Activated naive CD8-positive, alpha-beta T cell treated with anti-CD3 and anti-CD28 coated beads for 36 hours (primary cell): ENCODE measurements at places on chromosomes 16 and 17. TPM values are rescaled to one million over a fixed set of nuclear protein-coding genes. Genes with fewer than 3 reads are reported as not detected.

ANKFN1 gene
- total RNA-seq: not detected

GRCh38 chr16:46693598-46693997, 4.1 kb downstream of the ORC6 start:
- H3K4me3 ChIP-seq: no peak overlapping the region
- H3K36me3 ChIP-seq: peaks cover 41% of the 10 kb centered on the region

GPR139 gene
- total RNA-seq: not detected

DNA sequence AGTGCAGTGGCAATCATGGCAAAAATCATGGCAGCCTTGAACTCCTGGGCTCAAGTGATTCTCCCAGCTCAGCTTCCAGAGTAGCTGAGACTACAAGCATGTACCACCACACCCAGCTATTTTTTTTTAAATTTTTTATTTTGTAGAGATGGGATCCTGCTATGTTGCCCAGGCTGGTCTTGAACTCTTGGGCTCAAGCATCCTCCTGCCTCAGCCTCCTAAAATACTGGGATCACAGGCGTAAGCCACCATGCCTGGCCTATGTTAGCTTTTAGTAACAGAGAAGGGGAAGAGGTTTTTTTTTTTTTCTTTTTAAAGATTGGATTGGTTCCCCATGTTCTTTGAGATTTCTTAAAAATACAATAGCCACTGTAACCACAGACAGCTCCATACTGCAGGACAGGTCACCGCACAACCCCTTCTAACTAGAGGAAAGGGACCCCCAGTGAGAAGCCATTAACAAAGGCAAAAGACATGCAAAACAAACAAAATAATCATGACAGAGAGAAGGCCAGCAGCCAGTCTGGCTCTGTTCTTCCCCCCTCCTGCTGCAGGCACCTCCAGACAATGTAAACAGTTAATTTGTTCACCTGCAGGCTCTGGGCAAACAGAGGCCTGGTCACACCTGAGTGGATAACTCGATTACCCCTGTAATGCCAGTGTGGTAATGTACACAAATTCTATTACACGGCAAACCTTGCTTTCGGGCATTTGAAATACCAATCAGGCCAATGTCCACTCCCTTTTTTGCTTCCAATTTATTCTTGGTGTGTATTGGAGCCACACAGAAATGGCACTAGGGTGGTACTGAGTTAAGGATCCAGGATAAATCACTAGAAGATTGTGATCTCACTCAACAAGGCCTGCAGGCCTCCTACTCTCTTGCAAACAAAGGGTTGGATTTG, 52.9 kb downstream of the SNX11 start:
- peaks cover 7% of the 10 kb centered on the region for H3K4me1 ChIP-seq
- peaks cover 2% of the 10 kb centered on the region for H3K36me3 ChIP-seq
- H3K27me3 ChIP-seq: no peaks in the 10 kb centered on the region
- no peak for DNase-seq
- no peak overlapping the region for H3K4me3 ChIP-seq

GRCh38 chr17:39139161-39139511, 12.3 kb downstream of the PLXDC1 start:
- no peak overlapping the region for H3K27ac ChIP-seq
- H3K27me3 ChIP-seq: no peaks in the 10 kb centered on the region
- H3K36me3 ChIP-seq: peaks cover 2% of the 10 kb centered on the region
- no peak for DNase-seq

SDK2 gene
- 1.6 TPM for total RNA-seq

KREMEN2 gene
- not detected for total RNA-seq

GRCh38 chr16:46650254-46650623, 29.1 kb upstream of the SHCBP1 start:
- no peaks in the 10 kb centered on the region for H3K4me1 ChIP-seq
- H3K36me3 ChIP-seq: peaks cover 10% of the 10 kb centered on the region
- no peak overlapping the region for H3K27ac ChIP-seq
- H3K27me3 ChIP-seq: no peaks in the 10 kb centered on the region

DNA sequence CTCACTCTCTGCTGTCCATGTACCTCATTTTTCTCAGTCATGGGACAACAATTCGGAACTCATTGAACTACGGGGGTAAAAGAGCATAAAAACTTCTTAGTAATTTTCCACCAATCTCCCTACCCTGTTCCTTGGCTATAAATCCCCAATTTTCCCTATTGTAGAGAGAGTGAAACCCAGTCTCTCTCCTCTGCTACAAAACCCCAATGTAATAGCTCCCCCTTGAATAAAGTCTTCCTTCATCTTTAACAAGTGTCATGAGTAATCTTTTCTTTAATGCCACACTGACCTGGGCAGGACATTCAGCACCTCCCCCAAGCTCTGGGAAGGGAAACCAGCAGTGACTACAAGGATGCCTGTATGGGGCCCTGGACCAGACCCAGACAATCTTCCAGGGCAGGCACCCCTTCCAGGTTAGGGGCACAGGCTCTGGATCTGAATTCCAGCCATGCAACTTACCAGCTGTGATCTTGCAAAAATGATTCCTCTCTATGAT, 10.2 kb upstream of the EIF1 start:
- no peaks in the 10 kb centered on the region for H3K27me3 ChIP-seq
- DNase-seq: peak; percentile 30
- peak overlapping the region; percentile 83 for H3K4me3 ChIP-seq
- peaks cover 32% of the 10 kb centered on the region for H3K4me1 ChIP-seq
- H3K36me3 ChIP-seq: peaks cover 10% of the 10 kb centered on the region

- H3K27me3 ChIP-seq: no peaks in the 10 kb centered on the region
- peak overlapping the region; percentile 75 for H3K4me3 ChIP-seq
- peaks cover 24% of the 10 kb centered on the region for H3K36me3 ChIP-seq
- peak overlapping the region; percentile 99 for H3K27ac ChIP-seq
- DNase-seq: peak; percentile 81
- peaks cover 66% of the 10 kb centered on the region for H3K4me1 ChIP-seq
Observed at GRCh38 chr16:3074860-3075522, 9.6 kb downstream of the IL32 start.

DNA sequence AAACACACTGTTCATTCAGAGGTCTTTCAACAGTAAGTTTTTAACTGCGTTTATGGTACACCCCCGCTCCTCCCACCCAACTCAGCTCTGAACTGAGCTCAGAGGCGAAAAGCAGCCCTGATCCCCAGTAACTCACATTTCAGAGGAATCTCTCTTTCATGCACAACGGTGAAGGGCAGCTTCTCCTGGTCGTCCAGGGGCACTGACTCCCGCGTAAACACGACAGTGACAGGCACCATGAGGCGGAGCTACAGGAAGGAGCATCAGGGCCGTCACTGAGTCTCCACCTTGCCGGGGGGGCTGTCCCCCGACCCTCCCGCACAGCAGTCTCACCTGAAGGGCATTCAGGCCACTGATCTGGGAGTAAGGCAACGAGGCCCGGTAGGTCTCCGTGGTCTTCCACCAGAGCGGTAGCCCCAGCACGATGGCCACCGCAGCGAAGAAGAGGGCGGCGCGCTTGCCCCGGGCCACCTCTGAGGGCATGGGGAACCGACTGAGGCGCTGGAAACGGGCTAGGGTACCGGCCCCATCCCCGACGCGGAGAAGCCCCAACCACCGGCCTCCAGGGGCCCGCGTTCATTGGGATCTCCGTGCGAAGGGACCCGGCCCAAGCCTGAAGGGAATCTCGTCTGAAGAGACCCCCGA, 486 bp downstream of the PIGS start:
- peaks cover 20% of the 10 kb centered on the region for H3K36me3 ChIP-seq
- H3K27me3 ChIP-seq: no peaks in the 10 kb centered on the region
- peaks cover 37% of the 10 kb centered on the region for H3K4me1 ChIP-seq
- H3K27ac ChIP-seq: peak overlapping the region; percentile 94

- H3K4me1 ChIP-seq: peaks cover 2% of the 10 kb centered on the region
- DNase-seq: no peak
- H3K27me3 ChIP-seq: no peaks in the 10 kb centered on the region
- no peak overlapping the region for H3K4me3 ChIP-seq
- peaks cover 14% of the 10 kb centered on the region for H3K36me3 ChIP-seq
Observed at GRCh38 chr16:89135971-89136765, 35.4 kb upstream of the CDH15 start.

DNA sequence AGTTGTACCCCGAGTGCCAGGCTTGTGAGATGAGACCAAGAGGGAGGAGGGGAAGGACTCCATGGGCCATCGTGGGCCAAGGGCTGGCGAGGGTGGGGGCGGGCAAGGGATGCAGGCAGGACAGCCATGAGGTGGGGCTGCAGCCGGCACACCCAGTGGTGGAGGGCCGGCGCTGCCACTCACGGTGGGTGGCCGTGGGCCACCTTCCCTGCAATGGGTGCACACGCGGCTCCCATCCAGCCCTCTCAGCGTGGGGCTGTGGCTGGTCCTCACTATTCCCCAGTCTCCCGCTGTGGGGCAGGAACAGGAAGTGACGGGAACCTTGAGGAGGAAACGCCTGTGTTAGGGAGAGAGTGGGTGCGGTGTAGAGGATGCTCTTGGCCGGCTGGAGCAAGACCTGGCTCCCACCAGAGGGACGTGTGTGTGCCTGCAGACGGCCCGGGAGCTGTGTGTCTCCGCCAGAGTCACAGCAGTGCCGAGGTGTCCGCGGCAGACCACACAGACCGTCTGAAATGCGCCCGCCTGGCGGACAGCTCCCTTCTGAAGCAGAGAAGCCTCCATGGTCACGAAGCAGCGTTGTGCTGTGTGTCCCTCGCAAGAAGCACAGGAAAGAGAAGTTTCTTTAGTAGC, 23.6 kb downstream of the CIBAR2 start:
- no peak overlapping the region for H3K27ac ChIP-seq
- no peak overlapping the region for H3K4me3 ChIP-seq

DNA sequence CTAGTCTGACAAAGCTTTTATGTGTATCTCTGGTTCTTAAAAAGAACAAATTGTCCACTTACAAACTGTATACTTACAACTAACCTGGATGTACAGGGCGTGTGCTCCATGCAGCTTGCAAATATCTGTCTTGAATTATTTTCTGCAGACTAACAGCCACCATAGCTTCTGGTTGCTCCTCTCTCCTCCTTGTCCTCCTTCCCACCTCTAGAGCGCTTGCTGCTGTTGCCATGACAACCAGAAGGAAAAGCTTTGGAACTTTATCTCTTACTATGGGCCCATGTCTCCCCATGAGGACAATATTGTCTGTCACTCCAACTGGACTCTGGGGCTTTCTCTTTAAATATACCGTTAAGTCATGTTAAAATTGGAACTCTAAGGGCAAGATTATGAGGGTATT, 71.5 kb upstream of the DHX40 start:
- DNase-seq: no peak
- no peak overlapping the region for H3K27ac ChIP-seq
- no peaks in the 10 kb centered on the region for H3K27me3 ChIP-seq

- no peaks in the 10 kb centered on the region for H3K27me3 ChIP-seq
- DNase-seq: no peak
- H3K27ac ChIP-seq: no peak overlapping the region
- no peak overlapping the region for H3K4me3 ChIP-seq
- peaks cover 36% of the 10 kb centered on the region for H3K36me3 ChIP-seq
Observed at GRCh38 chr17:44940317-44940716, 7.3 kb downstream of the KIF18B start.

LPO gene
- total RNA-seq: not detected

DNA sequence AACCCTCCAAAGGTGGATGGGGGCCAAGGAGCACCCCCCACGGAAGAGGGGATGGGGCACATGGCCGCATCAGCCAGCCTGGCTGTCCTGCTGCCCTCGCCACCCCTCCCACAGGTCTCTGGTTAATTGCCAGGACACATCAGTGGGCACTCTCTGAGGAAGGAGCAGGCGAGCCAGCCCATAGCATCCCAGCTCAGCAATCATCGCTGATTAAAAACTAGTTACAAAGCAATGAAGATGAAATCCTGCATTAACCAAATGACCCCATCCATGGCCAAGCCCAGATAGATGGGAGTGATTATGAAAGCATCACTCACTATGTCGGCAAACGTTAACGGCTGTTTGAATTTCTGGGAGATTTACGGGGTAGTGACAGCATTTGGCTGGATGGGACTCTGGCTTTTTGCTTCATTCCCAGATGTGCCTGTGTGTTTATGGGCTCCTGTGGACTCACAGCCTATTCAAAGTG, 45.3 kb downstream of the CCDC182 start:
- H3K36me3 ChIP-seq: peaks cover 2% of the 10 kb centered on the region
- no peak overlapping the region for H3K4me3 ChIP-seq
- DNase-seq: no peak
- no peak overlapping the region for H3K27ac ChIP-seq
- H3K27me3 ChIP-seq: no peaks in the 10 kb centered on the region

MC1R gene
- total RNA-seq: 1.4 TPM

- no peak overlapping the region for H3K4me3 ChIP-seq
- peak; percentile 47 for DNase-seq
- H3K27me3 ChIP-seq: no peaks in the 10 kb centered on the region
- peaks cover 7% of the 10 kb centered on the region for H3K4me1 ChIP-seq
Observed at GRCh38 chr17:55576996-55577586, 65.8 kb upstream of the SMIM36 start.

GRCh38 chr17:6641247-6641863, 495 bp downstream of the TXNDC17 start:
- H3K36me3 ChIP-seq: peaks cover 42% of the 10 kb centered on the region
- peaks cover 54% of the 10 kb centered on the region for H3K4me1 ChIP-seq
- peak overlapping the region; percentile 95 for H3K4me3 ChIP-seq
- peak overlapping the region; percentile 99 for H3K27ac ChIP-seq
- no peaks in the 10 kb centered on the region for H3K27me3 ChIP-seq
- DNase-seq: no peak

GRCh38 chr16:70455910-70456309, 1.5 kb downstream of the FCSK start:
- no peaks in the 10 kb centered on the region for H3K36me3 ChIP-seq
- H3K27me3 ChIP-seq: no peaks in the 10 kb centered on the region
- H3K4me1 ChIP-seq: peaks cover 10% of the 10 kb centered on the region
- no peak for DNase-seq
- no peak overlapping the region for H3K27ac ChIP-seq
- H3K4me3 ChIP-seq: peak overlapping the region; percentile 87

KRTAP2-2 gene
- total RNA-seq: not detected

DNA sequence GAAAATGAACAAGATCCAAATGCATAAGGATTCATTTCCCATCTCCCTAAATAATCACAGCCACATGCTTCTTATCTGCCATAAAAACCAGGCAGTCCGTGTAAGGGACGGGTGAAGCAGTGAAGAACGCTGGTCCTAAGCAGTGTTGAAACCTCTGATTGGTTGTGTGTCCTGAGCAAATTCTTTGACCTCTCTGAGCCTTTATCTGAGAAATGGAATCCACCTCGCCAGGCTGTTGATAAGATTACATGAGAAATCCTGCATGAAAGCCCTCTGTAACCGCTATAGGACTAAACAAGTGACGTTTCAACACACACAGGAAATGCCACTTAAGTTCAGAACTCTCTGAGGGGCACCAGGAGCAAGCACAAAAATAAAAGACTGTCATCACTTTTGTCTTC, 26.8 kb downstream of the GAS7 start:
- peaks cover 35% of the 10 kb centered on the region for H3K27me3 ChIP-seq
- H3K36me3 ChIP-seq: no peaks in the 10 kb centered on the region

KRTAP1-5 gene
- total RNA-seq: not detected

DNA sequence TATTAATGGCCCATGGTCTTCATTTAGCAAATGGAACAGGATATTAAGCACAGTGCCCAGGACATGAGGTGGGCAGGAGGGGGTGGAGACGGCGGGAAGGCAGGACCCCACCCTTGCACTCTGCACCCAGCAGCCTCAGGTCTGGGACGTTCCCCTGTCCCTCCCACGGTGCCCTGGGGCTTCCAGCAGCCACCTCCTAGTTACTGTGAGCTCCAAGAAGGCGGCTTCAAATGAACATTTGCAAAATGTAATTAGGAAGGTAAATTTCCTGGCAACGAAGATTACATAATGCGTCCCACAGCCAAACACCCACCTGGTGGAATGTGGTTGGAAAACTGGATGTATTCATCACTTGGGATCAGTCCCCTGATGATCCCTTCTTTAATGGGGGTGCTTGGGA, 59.4 kb downstream of the ENGASE start:
- no peaks in the 10 kb centered on the region for H3K36me3 ChIP-seq
- no peak overlapping the region for H3K27ac ChIP-seq
- H3K27me3 ChIP-seq: peaks cover 18% of the 10 kb centered on the region
- H3K4me3 ChIP-seq: no peak overlapping the region
